ENCODE measurements at places on chromosomes 7 and 10. TPM values are rescaled to one million over a fixed set of nuclear protein-coding genes. Genes with fewer than 3 reads are reported as not detected.
A peak's percentile ranks its signal among the peaks of the same experiment; 100 is the strongest.

ADCYAP1R1 gene
- total RNA-seq, result not detected

SPAG6 gene
- total RNA-seq, result 0.70 TPM

CFAP58 gene
- 0.47 TPM for total RNA-seq

DHTKD1 gene
- 20.1 TPM for total RNA-seq

- H3K27ac ChIP-seq, result no peak overlapping the region
- DNase-seq, result no peak
- H3K4me1 ChIP-seq, result peaks cover 17% of the 10 kb centered on the region
- no peak overlapping the region for H3K4me3 ChIP-seq
These were observed 50.1 kb upstream of the IFRD1 start for GRCh38 chr7:112400141-112400540.

DNA sequence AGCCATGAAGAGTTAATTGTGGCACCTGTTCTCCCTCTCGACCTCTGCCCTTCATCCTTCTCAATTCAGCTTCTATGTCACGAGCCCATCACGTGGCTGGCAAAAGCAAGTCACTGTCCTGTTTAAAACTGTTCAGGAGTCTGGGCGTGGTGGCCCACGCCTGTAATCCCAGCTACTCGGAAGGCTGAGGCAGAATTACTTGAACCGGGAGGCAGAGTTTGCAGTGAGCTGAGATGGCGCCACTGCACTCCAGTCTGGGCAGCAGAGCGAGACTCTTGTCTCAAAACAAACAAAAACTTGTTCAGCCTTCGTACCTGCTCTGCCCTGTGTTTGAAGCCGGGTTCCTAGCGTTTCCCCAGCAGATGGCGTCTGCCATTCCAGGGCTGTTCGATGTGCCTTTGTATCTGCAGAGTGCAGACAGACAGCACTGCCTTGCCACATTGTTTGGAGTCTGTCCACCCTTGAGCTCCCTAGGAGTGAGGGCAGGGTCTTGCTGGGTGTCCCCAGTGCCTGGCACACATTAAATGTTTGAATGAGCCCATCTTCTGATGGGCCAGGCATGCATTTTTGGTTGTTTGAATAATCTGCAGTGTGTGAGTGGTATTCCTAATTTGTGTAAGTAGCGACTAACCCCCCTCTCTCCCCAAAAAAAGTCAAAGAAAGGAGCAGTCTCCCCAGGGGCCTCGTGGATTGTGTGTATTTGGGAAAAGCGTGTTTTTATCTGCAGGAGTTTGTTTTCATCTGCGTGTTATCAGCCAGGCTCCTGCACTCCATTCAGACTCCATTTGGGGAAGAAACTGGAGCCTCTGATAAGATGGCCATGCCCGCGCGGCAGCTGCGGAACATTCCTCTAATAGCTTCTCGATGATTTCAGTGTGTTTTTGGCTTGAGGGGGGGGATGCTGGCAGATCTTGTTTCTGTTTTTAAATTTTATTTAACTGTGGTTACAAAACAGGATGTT, 61.2 kb downstream of the DNAJB6 start:
- H3K4me1 ChIP-seq, result peaks cover 19% of the 10 kb centered on the region
- no peak overlapping the region for H3K4me3 ChIP-seq
- H3K36me3 ChIP-seq, result peaks cover 26% of the 10 kb centered on the region
- peak overlapping the region; percentile 68 for H3K27ac ChIP-seq
- DNase-seq, result peak; percentile 46

GRCh38 chr10:117734731-117735405, 192.3 kb downstream of the EMX2 start:
- H3K27ac ChIP-seq, result no peak overlapping the region
- no peak overlapping the region for H3K4me3 ChIP-seq
- H3K27me3 ChIP-seq, result peaks cover 37% of the 10 kb centered on the region
- H3K36me3 ChIP-seq, result no peaks in the 10 kb centered on the region

DNA sequence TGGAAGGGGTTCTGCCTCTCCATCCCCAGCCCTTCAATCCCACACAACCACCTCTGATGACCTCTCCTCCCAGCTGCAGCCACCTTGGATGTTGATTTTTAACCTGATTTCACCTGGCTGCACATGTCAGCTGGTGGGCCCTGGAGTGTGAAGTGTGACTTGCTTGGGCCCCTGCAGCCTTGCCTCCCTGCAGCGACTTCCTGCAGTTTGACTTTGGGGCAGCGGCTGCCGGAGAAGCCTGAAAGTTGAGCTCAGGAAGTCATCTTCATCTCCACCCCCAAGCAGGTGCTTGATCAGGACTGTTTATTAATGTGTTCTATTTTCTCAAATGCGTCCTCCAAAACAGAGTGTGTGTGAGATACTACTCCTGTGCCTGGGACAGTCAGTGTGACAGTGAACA, 675.2 kb upstream of the GALNT17 start:
- H3K27ac ChIP-seq, result peak overlapping the region; percentile 63
- peaks cover 7% of the 10 kb centered on the region for H3K4me1 ChIP-seq
- no peak overlapping the region for H3K4me3 ChIP-seq

- H3K36me3 ChIP-seq, result no peaks in the 10 kb centered on the region
- peaks cover 4% of the 10 kb centered on the region for H3K27me3 ChIP-seq
- no peak overlapping the region for H3K27ac ChIP-seq
- H3K4me3 ChIP-seq, result no peak overlapping the region
- no peak for DNase-seq
- H3K4me1 ChIP-seq, result no peaks in the 10 kb centered on the region
These were observed 58.3 kb downstream of the MKX start for GRCh38 chr10:27687326-27687725.

DNA sequence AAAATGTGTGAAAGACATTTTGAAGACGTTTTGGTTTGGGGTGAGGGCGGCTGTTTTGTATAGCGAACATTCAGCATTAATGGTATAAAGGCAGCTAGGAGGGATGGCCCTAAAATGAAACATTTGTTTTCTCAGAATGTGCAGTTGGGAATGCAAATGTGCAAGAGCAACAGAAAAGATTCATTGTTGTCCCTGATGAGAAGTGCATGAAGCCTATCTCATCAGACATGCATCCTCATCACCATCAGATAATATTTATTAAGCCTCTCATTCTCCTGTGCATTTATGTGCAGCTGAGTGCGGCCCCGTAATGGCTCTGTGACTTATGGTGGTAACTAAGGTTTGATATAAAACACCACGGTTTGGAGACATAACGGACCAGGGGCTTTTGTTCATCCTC, 199.5 kb downstream of the GFRA1 start:
- H3K36me3 ChIP-seq, result no peaks in the 10 kb centered on the region
- no peak overlapping the region for H3K4me3 ChIP-seq
- no peak for DNase-seq
- H3K4me1 ChIP-seq, result no peaks in the 10 kb centered on the region
- H3K27ac ChIP-seq, result no peak overlapping the region
- H3K27me3 ChIP-seq, result no peaks in the 10 kb centered on the region

DNA sequence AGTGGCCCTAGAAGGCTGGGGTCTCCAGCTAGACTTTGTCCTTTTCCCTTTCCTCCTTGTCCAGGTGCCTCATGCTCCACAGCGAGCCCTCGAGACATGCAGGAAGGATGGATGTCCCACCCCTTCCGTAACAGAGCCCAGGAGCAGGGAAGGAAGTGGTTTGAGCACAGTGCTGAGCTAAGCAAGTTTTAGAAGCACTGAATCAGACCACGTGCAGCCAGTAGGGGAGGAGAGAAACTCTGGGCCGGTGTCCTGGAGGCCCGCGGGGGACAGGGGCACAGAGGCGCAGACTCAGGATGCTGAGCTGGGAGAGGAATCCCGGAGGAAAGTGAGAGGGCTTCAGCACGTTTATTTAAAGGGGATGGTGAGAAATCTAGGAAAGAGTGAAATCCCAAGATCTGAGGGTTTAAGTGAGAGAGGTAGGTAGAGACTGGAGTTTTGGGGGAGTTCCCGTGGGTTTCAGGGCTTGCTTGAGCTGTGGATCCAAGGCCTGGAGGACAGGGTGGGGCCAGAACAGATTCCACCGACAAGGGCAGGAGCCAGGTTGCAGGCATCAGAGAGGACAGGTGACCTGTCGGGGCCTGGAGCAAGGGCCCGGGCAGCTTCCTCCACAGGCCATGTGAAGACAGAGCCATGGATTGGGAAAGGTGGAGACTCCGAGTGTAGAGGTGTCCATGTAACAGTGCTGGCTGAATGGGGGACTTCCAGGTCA, 4.4 kb upstream of the IRF5 start:
- peak; percentile 74 for DNase-seq
- peaks cover 25% of the 10 kb centered on the region for H3K4me1 ChIP-seq
- H3K4me3 ChIP-seq, result peak overlapping the region; percentile 53
- H3K36me3 ChIP-seq, result peaks cover 2% of the 10 kb centered on the region
- H3K27ac ChIP-seq, result peak overlapping the region; percentile 86

DNA sequence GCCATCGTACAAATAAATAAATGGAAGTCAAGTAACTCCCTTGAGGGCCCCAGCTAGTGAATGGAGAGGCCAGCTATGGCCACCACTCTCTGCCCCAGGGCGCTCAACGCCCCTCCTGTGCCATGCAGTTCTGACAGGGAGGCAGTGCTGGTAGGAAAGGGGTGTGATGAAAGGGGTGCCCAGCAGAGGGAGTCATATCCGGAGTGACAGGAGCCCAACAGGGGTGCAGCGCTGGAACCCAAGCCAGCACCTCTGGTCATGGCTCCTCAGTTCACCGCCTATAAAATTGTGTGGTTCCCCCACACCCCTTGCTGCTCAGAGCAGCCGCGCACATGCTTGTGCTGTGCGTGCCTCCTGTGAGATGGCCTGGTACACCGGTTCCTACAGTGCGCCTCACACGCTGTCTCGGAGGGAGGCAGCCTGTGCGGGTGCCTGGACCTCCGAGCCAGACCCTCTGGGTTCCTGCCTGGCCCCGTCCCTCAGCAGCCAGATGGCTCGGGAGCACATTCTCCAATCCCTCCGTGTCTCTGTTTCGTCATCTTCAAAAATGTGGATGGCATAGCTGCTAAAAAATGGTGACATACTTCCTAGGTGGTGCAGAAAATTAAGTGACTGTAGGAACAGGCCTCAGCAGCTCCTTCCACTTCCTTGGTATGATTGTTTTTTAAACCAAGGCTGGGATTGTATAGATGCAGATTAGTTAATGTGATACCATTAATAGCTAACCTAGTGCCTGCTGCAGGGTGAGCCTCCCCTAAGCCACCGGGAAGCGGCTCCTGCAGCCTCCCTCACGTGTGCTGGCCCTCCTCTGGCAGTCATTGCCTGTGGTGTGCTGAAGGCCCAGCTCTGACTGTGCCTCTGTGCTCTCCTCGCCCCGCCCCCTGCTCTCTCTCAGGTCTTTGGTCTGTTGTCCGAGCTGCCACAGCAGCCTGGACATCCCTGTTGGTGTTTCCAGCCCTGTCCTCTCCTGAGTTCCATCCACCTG, 125.8 kb downstream of the EGFR start:
- no peaks in the 10 kb centered on the region for H3K36me3 ChIP-seq
- H3K4me3 ChIP-seq, result no peak overlapping the region
- H3K4me1 ChIP-seq, result no peaks in the 10 kb centered on the region
- peaks cover 2% of the 10 kb centered on the region for H3K27me3 ChIP-seq
- H3K27ac ChIP-seq, result no peak overlapping the region

DNA sequence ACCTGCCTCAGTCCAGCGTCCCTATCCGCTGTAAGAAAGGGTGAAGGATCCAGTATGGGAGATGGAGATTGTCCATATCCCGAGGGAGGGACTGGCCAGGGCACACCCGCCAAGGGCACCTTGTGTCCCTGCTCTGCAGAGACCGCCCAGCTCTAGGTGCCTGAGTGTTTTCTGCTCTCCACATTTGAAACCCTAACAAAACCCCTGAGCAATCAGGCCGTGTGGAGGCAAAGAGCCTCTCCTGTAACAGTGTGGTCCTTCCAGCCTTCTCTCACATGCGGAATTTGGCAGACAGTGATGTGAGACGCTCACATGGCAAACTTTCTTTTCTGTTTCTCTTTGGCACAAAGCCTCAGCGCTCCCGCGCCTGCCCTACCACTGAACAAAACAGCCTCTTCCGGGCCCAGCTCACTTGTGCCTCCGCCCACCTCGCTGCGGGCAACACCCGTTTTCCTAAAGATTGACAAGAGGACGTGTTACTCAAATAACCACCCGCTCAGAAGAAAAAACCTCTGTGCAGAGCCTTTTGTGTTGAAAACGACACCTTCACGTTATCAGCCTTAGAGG, 514.8 kb downstream of the DNAJB6 start:
- peaks cover 14% of the 10 kb centered on the region for H3K4me1 ChIP-seq
- no peaks in the 10 kb centered on the region for H3K36me3 ChIP-seq
- peak; percentile 91 for DNase-seq
- peak overlapping the region; percentile 90 for H3K27ac ChIP-seq

GRCh38 chr10:92267343-92267742, 23.5 kb downstream of the CPEB3 start:
- no peak overlapping the region for H3K27ac ChIP-seq
- no peak for DNase-seq
- H3K4me3 ChIP-seq, result no peak overlapping the region
- H3K4me1 ChIP-seq, result peaks cover 3% of the 10 kb centered on the region
- H3K27me3 ChIP-seq, result no peaks in the 10 kb centered on the region
- H3K36me3 ChIP-seq, result peaks cover 2% of the 10 kb centered on the region

GRCh38 chr10:89207801-89208551, 859 bp upstream of the CH25H start:
- DNase-seq, result peak; percentile 41
- peaks cover 40% of the 10 kb centered on the region for H3K27me3 ChIP-seq

DNA sequence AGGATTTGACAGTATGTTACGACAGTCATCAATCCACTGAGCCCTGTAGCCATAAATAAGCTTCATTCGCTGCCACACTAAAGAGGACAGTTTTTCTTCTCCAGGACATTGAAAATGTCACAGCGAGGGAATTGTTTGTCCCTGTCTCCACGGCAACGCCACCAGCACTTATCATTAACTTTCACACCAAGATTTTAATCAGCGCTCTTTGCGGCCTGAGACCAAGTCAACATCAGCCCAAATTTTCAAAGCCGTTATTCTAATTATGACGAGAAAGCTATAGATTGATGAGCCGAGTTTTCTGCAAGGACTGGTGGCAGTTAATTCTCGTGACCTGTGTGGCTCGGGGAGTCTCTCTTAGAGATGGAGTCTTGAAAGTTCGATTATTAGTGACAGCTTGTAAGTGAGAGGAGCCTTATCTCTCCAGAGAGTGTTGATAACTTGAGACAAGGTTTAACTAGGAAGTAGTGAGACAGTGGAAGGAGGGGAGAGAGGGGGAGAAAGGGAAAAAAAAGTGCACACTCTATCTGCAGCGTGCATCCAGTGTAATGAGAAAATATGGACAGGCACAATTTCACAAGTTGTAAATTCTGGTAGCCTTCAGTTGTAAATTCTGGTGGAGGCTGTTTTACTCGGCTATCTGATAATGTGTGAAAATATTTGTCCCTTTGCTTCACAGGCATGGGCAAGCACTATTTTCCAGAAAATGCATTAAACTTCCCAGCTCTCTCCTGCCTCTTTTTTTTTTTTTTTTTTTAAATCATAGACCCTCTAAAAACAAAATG, 473.3 kb downstream of the LRMDA start:
- no peaks in the 10 kb centered on the region for H3K4me1 ChIP-seq
- H3K27ac ChIP-seq, result no peak overlapping the region
- no peak overlapping the region for H3K4me3 ChIP-seq
- peaks cover 15% of the 10 kb centered on the region for H3K27me3 ChIP-seq
- DNase-seq, result no peak

DNA sequence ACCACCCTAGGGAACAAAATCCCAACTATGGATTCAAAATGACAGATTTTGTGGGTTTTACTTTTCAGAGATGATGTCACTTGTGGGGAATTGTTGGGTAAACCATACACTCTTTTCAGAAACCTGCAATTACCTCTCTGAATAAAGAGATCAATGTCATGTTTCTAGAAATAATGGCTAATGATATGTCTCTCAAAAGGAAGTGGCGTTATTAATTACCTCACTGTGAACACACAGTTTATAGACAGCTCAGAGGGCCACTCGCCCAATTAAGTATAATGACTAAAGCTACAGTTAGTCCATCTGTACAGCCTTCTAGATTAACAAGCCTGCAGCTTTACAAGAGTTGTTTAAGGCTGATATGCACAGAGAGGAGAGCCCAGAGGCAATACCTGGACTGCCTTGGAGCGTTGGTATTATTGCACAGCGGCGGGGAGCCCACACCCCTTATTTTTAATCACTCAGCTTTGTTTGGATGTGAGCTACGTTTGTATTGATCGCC, 79.5 kb downstream of the RAB11FIP2 start:
- H3K36me3 ChIP-seq, result no peaks in the 10 kb centered on the region
- H3K4me3 ChIP-seq, result no peak overlapping the region
- H3K4me1 ChIP-seq, result no peaks in the 10 kb centered on the region
- H3K27ac ChIP-seq, result no peak overlapping the region
- H3K27me3 ChIP-seq, result peaks cover 8% of the 10 kb centered on the region

Data from activated CD8-positive, alpha-beta T cell treated with anti-CD3 and anti-CD28 coated beads, Interleukin-2, amount 10 ng/mL, durations not matched to agents 7 days and 5 days (primary cell).